ENCODE measurements at places on chromosomes 5 and 9.
A peak's percentile ranks its signal among the peaks of the same experiment; 100 is the strongest.

DNA sequence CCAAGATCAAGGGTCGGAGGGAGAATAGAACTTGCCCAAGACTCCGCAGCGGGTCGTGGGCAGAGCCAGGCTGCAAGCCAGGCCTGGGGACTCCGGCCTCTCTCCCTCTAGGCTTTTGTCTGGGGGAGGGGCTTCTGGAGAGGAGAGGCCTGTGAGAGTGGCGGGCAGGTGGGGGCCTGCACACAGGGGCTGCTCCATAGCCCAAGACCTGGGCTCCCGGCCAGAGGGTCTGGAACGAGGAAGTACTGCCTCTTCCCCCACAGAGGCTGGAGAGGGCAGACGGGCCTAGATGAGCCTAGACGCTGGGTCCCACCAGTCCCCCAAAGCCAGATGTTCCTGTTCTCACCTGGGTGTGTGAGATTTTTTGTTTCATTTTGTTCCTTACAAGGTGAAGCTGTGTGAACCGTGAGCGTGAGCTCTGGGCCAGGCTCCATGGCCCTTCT is 5.2 kb upstream of the ST6GALNAC6 start:
- DNase-seq = no peak

DNA sequence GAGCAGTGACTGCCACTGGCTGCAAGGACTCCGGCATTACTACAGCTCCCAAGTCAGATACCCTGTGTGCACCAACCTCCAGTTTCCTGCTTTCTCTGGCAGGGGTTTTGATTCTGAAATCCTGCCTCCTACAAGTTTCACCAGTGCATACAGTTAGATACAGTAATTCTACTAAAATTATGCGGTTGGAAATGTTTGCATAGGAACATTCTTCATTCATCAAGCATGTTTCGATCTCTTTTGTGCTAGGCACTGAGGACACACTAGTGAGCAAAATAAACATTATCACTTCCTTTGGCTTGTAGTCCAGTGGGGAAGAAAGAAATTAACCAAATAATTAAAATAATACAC is 152.2 kb downstream of the TMEM167A start:
- peak; percentile 15 for DNase-seq

DNA sequence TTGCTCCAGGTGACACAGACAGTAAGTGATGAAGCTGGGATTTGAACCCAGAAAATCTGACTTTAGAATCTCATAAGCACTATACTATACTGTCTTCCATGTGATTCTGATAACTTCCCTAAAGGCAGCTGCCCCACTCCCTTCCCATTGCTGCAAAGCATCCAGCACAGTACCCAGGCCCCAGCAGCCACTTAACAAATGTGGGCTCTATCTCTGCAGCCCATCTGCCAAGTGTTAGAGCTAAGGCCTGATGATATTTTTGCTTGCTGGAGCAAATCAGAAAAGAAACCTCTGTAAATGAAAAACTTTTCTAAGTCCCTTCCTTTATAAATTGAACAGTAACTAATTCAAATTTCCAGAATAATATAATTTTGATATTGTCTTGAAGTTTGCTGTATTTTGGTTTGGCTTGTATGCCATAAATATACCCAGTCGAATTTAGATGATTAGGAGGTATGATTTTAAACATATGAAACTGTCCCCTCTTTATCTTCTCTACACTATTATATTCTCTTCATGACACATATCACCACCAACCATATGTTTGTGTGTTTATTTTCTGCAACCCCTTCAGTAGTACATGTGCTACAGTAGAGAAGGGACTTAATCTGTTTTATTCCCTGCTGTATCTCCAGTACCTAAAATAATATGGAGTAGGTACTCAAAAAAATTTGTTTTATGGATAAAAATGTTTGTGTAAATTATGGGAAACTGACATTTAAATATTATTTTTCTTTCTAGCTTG is 63.8 kb downstream of the SMIM15 start:
- no peak for DNase-seq

DNA sequence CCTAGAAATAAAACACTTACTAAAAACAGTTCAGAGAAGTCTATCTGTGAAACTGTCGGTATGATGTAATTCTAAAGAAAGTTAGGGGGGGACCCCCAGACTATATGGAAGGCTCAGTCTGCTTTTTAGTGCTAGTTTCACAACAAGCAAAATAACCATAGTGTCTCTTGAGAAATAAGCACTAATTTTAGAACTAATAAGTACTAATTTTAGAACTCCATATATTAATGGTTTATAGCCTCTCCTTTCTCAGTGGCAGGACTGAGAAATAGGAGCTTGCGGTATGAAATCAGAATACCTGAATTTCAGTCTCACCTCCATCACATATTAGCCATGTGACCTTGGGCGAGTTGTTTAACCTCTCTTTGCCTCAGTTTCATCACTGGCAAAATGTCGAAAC is 1.4 kb upstream of the PHF24 start:
- DNase-seq = no peak

- peak; percentile 40 for DNase-seq
Measured at GRCh38 chr5:106140101-106140500, 1530.6 kb downstream of the EFNA5 start.

DNA sequence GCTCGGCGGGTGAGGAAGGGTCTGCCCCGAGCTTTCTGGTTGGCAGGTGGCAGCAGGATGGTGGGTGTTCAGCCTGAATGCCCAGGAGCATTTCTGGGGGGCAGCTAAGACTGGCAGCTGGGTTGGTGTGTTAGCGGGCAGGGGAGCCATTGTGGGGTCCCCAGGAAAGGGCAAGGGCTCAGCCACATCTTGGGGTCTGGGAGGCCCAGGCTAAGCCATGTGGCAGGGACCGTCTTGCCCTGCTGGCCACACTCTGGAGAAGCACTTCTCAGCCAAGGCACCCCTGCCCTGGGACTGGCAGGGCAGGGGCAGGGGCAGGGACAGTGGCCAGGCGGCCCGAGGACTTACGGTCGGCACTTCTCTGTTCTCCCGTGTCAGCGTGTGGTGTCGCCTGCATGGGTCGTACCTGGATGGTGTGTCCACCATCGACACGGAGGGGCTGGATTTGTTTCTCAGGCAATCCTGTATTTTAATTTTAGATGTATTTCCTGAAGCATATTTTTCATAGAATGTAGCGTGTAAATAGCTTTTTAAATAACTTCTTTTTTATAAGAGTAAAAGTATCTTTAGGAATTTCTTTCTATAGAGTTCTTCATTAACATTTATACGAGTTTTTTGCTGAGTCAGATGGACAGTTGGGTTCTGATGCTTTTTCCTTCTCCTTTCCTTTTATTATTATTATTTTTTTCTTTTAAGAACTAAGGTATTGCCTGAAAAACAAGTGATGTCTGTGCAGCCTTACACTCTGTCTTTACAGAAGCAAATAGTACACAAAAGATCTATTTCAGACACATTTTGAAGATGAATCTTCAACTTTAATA is 102.0 kb downstream of the PHF2 start:
- DNase-seq = no peak

DNA sequence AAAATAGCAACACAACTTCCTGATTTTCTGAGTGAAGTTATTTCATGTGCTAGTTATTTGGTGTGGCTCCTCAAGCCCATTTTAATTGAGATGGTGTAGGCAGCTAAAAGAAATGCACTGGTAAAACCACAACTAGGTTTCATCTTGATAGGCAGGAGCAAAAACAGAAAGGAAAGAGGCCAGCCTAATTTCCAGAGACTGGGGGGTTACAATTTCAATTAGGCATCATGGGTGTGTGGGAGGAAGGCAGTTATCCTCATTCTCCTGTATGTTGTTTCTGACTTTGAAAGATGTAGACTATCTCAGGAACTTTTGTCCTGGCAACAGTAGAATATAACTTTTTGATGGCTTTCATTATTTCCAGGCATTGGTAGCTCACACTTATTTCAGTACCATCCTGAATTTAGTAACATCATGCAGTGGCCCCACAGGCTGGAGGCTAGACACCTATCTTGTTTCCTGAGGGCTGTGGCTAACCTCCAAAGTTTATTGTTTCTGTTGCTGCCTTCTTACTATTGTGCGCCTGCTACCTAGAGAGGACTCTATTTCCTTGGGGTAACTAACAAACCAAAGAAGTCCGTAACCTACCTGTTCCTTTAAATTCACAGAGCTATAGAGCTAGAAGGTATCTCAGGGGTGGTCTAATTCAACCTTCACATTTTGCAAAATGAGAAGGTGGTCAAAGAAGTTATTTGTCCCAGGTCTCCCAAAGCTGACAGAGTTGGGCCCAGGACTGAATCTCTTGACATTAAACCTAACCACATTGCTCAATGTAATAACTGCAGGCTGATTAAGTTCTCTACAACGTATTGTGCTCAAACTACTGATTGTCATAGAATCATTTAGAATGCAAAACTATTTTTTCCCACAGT is 42.4 kb downstream of the FYB1 start:
- DNase-seq = no peak

GRCh38 chr9:124769549-124770358 is 1.4 kb downstream of the NR6A1 start:
- DNase-seq = no peak

GRCh38 chr9:4126184-4126865 is 173.5 kb downstream of the GLIS3 start:
- peak; percentile 88 for DNase-seq

- peak; percentile 53 for DNase-seq
Measured at GRCh38 chr5:115455301-115455707, 89.3 kb downstream of the FEM1C start.

DNA sequence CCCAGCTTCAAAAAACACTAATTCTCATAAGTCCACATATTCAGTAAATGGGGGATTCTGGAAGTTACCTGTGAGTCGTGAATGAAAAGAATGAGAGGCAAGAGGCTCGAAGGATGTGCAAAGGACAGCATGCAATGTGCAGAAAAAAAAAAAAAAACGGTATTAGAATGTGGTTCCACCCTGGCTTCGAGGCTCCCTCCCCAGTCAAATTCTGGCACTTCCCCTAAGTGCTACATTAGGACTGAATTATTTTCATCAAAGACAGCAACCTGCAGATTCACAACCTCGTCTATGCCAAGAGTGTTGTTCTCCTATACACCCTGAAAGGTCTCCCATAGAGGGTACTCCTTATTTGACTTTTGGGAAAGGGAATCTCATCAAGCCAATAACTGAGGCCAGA is 16.5 kb downstream of the CAPSL start:
- no peak for DNase-seq

- no peak for DNase-seq
Measured at GRCh38 chr9:135989722-135990467, 28.7 kb upstream of the UBAC1 start.

- peak; percentile 41 for DNase-seq
Measured at GRCh38 chr9:94927762-94928670, 201.5 kb downstream of the AOPEP start.

DNA sequence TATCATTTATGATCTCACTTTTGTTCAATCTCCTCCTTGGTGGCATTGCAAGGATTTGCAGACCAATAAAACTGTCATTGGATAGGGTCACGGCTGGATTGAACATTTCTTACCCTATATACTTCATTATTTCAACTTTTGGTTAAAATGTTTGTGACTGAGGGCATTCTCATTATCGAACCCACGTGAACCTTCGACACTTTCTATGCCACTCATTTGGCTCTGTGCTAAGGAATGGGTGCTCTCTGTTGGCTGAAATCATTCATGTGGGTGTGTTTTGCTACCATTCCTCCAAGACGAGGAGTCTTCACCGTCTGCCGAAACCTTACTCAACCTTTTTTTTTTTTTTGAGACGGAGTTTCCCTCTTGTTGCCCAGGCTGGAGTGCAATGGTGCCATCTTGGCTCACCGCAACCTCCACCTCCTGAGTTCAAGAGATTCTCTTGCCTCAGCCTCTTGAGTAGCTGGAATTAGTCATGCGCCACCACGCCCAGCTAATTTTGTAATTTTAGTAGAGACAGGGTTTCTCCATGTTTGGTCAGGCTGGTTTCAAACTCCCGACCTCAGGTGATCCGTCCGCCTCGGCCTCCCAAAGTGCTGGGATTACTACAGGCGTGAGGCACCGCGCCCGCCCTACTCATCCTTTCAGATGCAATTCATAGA is 62.5 kb downstream of the CSNK1A1 start:
- peak; percentile 46 for DNase-seq

GRCh38 chr9:133140174-133140505 is 19.1 kb upstream of the RALGDS start:
- no peak for DNase-seq

DNA sequence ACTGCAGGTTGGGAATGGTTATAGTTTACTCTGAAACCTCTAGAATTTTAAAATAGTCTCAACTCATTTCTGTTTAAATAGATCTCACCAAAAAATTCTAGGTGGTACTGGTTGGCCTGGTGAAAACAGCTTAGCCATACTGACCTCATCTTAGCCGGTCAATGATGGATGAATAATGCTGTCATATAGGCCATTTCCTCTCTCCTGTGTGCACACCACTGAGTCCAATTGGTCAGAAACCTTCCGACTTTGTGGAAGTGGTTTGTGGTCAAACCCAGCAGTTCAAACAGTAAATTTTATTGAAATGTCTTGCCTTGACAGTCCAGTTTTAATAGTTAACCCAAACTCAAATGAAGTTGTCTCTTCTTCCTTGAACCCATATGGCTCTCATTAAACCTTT is 98.6 kb downstream of the GIN1 start:
- DNase-seq = no peak

GRCh38 chr5:138900281-138900965 is 25.3 kb upstream of the LRRTM2 start:
- DNase-seq = peak; percentile 49

DNA sequence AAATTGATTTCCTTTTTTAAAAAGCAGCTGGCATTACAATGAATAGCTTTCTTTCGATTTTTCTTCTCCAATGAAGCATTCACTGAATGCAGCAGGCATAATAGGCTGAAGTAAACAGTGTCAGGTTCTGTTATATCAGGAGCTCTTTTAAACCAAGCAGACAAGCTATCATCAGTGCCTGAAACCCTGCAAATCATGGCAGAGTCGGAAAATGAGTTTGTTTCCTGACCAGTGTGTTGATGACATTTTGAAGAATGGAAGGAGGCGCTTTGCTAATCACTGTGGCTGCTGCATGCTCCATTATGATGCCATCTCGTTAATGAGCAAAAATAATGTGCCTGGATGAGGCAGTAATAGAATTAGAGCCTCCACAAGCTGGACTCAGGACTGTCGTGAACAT is 284.5 kb downstream of the ZNF608 start:
- no peak for DNase-seq

DNA sequence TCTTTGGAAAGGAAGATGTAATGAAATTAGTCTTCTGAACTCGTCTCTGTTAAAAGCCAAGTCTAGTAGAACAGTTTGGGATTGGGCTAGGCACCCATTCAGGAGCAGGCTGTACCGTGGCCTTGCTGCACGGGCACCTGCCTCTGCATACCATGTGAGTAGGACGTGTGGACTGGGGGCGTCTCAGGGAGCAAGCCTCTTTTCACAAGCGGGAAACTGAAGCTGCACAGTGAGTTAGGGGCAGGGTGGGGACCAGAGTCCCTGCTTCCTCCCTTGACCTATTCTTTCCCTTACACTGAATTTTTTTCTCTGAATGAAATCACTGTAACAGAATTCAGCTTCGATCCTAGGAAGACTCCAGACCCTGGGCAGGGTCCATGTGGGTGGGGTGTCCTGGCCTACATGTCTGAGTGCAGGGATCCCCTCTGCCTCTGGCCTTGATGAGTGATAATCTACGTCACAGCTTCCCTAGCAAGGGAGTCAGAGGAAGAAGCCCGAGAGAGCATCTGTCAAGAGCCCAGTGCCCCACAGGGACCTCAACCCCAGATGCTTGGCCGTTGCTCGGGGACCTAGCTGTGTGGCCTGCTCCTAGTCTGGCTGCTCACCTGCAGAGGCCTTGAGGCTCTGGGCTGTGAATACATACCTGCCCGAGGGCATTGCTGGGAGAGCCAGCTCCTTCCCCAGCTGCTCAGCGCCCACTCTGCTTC is 15.1 kb downstream of the PHF2 start:
- DNase-seq = no peak

Data from fibroblast of skin of back (primary cell).